Activated CD4-positive, alpha-beta T cell treated with anti-CD3 and anti-CD28 coated beads for 1 hour (primary cell): ENCODE measurements at places on chromosomes 5 and 9.

DNA sequence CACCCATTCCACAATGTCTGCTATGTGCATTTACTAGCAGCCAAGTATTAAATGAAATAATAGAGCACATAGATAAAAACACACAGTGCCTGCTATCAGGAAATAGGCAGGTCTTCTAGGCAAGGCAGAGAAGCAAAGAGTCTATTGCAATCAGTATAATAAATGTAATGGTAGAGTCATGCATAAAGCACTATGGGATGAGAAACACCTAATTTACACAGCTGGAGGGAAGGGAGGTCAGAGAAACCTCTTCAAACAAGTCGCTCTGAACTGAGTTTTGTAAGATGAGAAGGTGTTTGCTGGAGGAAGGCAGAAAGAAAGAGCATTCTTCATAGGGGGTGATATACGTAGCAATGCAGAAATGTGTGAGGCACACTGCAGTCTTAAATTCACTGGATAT, 341.0 kb upstream of the DMAC1 start:
- DNase-seq: no peak

DNA sequence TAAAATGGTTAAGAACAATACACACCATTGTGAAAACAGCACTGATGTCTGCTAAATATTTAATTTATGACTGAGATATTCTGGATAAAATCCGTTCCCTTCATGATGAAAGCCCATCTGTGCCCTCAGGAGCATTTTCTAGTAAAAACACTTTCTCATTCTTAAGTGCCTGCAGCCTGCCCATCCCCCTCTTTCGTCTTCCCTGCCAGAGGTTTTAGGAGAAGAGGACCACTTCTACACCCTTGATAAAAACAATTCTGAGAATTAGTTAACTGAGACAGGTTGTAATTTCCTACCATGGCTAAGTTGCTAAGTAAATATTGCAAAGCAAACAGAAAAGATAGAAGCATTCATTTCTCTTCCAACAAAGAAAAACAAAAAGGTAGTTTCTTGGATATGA, 272.6 kb downstream of the ATPSCKMT start:
- no peak for DNase-seq

DNA sequence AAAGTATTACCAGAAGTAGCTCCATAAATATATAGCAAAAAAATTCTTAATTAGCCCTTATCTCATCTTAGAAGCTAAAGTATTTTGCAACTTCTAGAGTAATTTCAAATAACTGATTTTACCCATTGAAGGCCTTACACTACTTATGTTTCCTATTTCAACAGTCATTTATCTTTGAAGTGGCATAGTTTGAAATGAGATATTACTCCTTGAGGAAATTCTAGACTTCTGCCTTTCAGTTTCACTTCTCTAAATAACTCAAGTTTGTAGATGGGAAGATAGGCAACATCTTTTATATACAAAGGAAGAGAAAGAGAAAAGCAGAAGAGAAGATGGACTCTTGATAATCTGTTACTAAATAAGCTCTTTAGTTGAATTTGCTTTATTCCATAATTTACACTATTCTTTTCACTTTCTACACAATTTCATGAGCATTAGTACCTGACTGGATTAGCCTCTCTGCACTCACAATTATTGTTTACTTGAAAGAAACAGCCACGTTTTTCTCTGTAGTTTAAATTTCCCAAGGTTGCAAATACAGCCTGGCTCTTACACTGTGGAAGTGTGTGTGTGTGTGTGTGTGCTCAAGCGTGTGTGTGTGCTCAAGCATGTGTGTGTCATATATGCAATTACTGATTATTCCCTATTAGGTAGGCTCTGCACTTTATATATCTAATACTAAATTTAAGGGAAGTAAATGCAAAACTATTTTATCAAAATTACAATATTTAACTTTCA, 60.6 kb upstream of the EMB start:
- DNase-seq: no peak

GRCh38 chr5:43631182-43631910, 28.4 kb downstream of the NNT start:
- DNase-seq: no peak

DNA sequence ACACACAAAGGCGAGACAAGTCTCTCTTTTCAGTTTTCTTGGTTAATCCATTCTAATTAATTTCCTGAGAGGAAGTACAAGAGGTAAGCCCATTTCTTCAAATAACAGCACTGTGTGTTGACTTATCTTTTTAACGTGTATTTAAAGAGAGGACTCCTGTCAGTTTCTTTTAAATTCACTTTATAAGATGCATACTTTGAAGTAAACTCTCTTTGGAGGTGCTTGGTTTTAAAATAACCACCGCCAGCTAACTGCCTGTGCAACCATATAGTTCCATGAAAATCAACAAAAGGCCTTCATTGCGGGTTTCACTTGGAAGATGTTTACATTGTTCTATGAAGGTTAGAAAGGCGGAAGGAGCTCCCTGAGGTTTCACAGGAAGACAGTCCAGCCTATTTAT, 13.1 kb upstream of the SERINC5 start:
- no peak for DNase-seq

- no peak for DNase-seq
Observed at GRCh38 chr5:68070591-68071281, 144.8 kb upstream of the PIK3R1 start.

GRCh38 chr9:116806075-116806474, 119.0 kb downstream of the TRIM32 start:
- DNase-seq: no peak

DNA sequence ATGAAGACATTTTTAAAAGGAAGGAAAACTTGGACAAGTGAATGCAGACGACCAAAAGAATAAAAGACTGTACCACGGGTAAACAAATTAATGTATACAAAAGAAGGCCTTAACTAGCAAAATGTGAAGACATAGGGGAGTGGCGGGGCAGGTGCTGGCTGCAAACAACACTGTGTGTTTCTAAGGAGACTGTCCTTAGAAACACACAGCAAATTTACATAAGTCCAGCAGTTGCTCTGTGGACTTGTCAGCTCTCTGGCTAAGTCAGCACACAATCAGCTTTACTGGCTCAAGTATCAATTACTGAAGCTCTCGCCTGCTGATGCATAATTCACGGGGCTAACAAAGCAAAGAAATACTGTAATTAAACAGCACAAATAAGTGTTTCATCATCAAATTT, 24.8 kb downstream of the PTBP3 start:
- no peak for DNase-seq

- DNase-seq: no peak
Observed at GRCh38 chr9:29393064-29393463, 1819.8 kb upstream of the C9orf72 start.

- DNase-seq: no peak
Observed at GRCh38 chr5:77935506-77936364, 159.6 kb upstream of the TBCA start.

GRCh38 chr9:105993921-105994715, 299.8 kb downstream of the TMEM38B start:
- no peak for DNase-seq

DNA sequence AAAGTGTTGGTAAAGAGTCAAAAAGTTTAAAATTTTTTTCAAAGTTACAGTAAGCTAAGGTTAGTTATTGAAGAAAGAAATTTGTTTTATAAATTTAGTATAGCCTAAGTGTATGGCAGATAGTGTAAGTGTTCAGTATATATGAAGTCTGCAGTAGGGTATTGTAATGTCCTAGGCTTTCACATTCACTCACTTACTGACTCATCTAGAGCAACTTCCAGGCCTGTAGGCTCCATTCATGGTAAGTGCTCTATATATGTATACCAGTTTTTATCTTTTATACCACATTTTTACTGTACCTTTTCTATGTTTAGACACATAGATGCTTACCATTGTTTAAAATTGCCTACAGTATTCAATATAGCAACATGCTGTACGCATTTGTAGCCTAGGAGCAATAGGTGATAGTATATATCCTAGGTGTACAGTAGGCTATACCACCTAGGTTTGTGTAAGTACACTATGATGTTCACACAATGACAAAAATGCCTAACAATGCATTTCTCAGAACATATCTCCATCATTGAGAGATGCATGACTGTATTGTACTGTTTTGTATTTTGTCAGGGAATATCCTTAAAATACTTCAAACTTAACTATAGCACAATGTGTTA, 38.5 kb downstream of the CYSTM1 start:
- DNase-seq: no peak

DNA sequence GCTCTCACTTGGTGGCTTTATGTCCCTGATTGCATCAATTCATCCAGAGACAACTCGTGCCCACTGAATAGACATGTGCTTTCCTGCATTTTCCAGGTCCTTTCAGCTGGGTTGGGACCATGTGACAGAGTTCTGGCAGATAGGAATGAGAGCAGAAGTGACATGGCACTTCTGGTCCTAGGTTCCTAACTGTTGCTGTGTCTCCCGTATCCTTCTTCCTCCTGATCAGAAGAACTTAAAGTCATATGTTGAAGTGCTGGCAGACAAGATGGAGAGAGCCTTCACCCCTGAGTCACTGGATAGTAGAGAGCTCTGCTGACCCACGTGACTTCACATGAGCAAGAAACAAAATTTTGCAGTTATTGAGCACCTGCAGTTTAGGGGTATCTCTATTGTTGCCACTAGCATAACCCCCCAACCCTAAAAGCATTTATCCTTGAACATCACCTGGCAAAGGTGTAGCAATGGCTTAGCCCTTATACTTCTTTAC, 80.0 kb downstream of the NREP start:
- DNase-seq: no peak

GRCh38 chr5:154365823-154366222, 80.0 kb upstream of the SAP30L start:
- no peak for DNase-seq

DNA sequence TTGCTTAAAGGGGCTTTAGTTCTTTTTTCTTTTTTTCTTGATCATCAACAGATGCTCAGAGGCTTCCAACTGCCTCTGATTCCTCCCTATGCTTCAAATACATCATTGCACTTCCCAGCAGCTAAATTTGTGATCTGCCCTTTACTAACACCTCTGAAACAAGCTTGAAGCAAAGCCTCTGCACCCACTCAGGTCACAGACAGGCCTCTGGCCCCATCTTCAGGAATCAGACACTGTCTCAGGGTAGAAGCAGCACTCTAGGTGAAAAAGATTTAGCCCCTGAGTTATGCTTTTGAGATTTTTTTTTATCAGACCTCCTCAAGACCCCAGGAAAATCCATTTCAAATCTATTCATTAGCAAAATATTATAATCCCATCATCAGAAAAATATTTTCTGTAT, 91.5 kb downstream of the MAMDC2 start:
- no peak for DNase-seq

GRCh38 chr5:133870661-133871060, 97.8 kb downstream of the C5orf15 start:
- DNase-seq: no peak

DNA sequence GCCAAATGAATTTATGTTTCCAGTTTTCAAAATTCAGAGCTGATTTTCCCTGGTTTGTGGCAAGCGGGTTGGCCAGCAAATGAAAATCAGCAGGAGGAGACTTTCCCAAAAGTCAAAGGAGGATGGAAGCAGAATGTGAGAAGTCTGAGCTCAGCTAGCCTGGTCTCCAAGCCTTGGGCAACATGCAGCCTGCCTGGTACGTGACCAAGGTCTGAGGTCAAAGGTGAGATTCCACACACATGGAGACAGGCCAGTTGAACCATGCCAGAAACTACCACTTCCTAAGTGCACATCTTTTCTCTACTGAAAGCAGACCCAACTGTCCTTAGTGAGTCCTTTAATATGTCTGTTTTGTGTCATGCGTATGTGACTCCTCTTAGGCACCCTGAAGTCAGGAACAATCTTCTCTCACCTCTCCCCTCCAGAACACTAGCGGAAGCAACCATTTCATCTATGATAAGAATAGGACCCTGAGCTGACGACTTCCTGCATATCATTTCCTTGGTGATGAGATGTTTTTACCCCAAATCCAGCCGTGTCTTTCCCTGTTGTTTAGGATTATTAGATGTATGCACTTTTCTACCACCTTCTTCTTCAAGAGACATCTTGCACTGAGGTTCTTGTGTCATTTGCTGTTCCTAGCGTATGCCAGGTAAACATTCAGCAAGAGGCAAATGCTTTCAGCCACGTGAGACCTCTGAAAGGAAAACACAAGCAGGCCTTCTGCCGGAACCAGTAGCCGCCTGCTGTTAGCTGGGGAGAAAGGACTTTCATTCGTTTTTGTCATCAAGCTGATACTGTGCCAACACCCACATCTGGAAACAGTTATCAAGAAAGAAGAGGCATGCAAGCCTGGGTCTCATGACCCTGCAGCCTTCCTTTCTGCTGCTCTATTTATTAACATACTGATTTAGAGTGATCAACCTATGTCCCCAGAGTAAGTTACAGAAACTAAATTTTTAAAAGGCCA, 9.7 kb upstream of the TGFBI start:
- no peak for DNase-seq

GRCh38 chr5:2370626-2371418, 380.7 kb downstream of the IRX2 start:
- DNase-seq: no peak
